CD8-positive, alpha-beta memory T cell (primary cell): ENCODE measurements at places on chromosomes 13 and 19. TPM values are rescaled to one million over a fixed set of nuclear protein-coding genes. Genes with fewer than 3 reads are reported as not detected.

DNA sequence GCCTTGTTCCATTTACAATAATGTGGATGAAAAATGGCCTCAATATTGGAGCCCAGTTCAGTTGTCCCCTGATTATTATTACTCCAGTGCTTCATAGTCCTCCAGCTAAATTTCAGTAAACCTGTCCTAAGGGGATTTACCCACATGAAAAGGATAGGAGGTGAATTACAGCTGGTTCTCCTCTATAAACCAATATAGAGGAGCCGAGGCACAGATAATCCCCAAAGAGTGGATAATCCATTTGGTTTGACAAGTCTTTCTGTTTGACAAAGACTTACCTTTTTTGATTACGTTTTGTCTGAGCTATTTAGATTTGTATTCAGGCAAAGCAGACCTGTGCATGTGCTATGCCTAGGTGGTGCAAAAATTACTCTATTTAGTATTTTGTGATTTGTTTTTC, 2.7 kb downstream of the CNMD start:
- H3K27ac ChIP-seq, result no peak overlapping the region
- H3K36me3 ChIP-seq, result no peaks in the 10 kb centered on the region
- H3K27me3 ChIP-seq, result peaks cover 10% of the 10 kb centered on the region
- no peak for DNase-seq
- no peaks in the 10 kb centered on the region for H3K4me1 ChIP-seq

DNA sequence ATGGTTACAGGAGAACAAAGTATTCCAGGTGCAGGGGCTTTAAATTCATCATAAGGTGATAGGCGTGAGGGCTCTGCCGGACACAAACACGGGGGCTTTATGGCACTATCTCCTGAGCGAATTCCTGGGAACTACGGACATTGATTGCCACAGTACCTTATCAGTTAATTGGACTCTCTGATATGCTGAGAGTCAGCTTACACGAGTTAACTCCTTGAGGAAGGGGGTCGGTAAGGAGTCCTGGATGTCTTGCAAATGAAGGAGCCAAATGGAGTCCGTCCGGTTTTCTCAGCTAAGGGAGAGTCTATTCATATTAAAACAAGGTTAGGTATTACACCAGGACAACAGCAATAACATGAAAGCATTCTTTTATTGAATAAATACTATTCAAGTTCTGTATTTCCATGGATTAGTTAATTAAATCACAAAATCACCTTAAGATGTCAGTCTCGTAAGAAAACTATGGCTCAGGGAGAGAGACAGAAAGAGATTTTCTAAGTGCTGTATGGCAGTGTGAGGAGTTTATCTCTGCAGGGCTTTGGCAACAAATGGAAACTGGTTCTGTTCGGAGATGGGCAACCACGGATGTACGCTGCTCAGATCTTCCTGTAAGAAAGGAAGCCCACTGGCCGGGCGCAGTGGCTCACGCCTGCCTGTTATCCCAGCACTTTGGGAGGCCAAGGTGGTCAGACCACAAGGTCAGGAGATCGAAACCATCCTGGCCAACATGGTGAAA, 26.2 kb upstream of the HIF3A start:
- DNase-seq, result no peak
- no peak overlapping the region for H3K27ac ChIP-seq
- H3K4me1 ChIP-seq, result no peaks in the 10 kb centered on the region

DNA sequence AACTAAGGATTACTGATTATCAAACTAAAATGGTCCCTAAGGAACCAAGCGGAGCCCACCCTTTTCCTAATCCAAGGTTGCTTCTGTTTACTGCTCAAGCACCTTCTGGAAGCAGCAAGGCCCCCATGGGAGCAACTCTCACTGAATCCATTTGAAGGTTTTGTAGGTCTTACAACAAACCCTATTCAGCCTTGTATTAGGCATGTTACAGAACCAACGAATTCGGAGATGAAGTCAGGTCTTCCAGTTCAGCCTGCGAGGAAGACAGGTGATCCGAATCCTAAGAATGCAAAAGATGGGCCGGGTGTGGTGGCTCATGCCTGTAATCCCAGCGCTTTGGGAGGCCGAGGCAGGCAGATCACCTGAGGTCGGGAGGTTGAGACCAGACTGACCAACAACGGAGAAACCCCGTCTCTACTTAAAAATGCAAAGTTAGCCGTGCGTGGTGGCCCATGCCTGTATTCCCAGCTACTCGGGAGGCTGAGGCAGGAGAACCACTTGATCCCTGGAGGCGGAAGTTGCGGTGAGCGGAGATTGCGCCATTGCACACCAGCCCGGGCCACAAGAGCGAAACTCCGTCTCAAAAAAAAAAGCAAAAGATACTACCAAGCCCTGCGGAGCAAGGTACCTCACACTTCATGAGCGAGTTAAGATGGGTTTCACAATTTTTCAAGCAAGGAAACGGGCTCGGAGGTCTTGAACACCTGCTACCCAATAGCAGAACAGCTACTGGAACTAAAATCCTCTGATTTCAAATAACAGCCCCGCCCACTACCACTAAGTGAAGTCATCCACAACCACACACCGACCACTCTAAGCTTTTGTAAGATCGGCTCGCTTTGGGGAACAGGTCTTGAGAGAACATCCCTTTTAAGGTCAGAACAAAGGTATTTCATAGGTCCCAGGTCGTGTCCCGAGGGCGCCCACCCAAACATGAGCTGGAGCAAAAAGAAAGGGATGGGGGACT, 609 bp downstream of the ZAR1L start:
- H3K27ac ChIP-seq, result peak overlapping the region; percentile 100
- H3K27me3 ChIP-seq, result no peaks in the 10 kb centered on the region

The PTH2 gene
- not detected for total RNA-seq
